ENCODE measurements at places on chromosomes 12 and 14.

- DNase-seq: no peak
Observed at GRCh38 chr12:120062976-120063579, 53.5 kb downstream of the RAB35 start.

GRCh38 chr12:13100882-13101769 lies 2.3 kb downstream of the GSG1 start:
- peak; percentile 93 for DNase-seq

DNA sequence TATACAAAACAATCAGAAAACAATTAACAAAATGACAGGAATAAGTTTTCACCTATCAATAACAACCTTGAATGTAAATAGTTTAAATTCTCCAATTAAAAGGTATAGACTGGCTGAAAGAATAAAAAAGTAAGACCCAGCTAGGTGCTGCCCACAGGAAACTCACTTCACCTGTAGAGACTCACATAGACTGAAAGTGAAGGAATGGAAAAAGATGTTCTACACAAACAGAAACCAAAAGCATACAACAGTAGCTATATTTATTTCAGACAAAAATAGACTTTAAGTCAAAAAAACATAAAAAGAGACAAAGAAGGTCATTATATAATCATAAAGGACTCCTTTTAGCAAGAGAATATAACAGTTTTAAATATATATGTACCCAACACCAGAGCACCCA lies 152.4 kb upstream of the PWP1 start:
- DNase-seq: no peak

DNA sequence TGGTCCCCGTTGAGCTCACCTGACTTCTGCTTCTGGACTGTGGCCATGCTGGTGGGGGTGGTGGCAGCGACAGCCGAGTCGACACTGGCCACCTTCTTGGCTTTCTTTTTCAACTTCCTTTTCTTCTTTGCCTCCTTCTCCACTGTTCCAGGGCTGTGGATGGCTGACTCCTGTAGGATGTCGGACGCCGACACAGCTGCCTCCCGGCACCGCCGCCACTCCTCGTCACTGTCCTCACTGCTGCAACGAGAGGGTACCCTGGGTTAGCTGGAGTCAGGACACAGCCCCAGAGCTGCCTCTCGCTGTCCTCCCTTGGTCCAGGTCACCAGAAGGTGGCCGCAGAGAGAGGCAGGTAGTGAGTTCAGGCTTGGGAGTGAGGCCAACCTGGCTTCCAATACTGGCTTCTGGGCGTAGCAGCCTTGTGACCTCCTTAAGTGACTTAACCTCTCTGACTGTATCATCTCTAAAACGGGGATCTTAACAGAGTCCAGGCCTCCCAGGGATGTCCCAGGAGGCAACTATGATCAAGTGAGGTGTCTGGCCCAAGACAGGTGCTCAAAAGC lies 12.0 kb downstream of the C12orf43 start:
- DNase-seq: no peak

GRCh38 chr14:35858521-35859209 lies 32.5 kb downstream of the BRMS1L start:
- DNase-seq: no peak

DNA sequence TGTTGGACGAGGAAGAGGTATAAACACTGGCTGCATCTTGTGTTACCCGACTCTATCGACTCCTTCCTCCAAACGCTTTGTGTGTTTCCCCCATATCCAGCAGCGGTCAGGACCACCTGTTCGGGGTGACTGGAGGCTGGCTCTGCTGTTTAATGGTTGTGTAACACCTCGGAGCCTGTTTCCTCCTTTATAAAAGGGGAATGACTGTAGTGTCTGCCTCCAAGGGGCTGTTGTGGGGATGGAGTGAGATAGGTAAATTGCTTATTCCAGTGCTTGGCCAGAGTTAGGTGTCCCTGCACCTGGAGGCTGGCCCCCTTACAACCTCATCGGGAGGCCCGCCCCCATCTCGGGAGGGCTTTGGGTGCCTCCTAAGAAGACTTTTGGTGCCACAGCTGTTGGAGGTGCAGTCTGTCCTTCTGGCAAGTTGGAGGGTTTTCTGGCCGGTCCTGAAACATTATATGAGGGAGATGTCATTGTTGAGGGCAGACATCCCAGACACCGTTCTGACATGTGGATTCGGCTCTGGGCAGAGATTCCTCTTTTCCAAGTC lies 1.1 kb downstream of the MLXIP start:
- DNase-seq: peak; percentile 47

DNA sequence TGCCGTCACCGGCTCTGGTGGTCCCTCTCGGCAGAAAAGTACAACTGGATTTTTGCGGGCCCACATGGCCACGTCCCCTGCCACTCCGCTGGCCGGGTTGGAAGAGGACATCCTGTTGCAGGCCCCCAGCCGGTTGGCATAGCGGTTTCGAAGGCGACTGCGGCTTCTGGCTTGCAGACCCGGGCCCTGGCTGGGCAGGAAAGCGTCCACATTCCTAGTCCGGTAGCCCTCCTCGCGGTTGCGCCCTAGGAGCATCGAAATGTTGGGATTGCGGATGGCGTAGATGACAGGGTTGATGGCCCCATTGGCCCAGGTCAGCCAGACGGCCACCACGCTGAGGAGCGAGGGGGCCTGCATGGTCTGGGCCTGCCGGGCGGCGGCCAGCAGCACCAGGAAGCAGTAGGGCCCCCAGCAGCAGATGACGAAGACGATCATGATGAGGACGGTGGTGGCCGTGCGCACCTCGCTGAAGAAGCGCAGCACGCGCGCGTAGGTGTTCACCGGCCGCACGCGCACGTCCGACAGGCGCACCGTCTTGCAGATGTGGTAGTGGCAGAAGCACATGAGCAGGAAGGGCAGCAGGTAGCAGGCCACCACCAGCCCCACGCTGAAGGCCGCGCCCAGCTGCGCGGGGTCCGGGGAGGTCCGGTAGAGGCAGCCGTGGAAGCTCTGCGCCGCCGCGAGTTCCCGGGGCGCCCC lies 1.2 kb downstream of the GPR135 start:
- peak; percentile 55 for DNase-seq

GRCh38 chr12:10697156-10697555 lies 23.3 kb upstream of the STYK1 start:
- no peak for DNase-seq

DNA sequence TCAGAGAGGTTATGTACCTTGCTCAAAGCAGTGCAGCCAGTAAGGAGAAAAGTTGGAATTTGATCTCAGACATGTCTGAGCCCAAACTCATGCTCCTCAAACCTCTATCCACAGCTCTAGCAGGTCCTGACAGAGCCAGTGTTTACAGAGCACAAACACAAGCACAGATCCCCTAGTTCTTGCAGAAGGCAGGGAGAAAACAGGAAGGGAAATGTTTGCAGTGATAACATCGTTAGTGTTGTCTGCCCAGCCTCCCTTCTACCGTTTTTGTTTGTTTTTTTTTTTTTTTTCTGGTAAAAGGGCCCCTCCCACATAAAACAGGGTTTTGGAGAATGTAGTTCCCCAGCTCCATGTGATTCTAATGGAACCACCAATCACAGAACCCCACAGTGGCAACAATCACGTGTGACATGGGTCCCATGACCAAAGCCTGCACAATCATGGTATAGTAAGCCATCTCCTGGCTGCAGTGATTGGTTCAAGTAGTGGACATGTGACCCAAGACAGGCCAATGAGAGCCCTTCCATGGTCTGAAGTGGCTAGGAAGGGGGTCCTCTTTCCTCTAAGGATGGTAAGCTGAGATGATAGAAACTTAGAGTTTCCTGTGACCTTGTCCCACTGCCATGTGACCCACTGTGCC lies 513.4 kb downstream of the MED13L start:
- no peak for DNase-seq

GRCh38 chr14:68623307-68623706 lies 169.6 kb downstream of the ZFP36L1 start:
- DNase-seq: no peak

Measured in activated CD8-positive, alpha-beta memory T cell treated with anti-CD3 and anti-CD28 coated beads, Interleukin-2, amount 10 ng/mL, durations not matched to agents 7 days and 5 days (primary cell).